Activated T-helper 9 cell treated with anti-CD3 and anti-CD28 coated beads, Interleukin-2, amount 50 U/mL, for 16 hours (primary cell): ENCODE measurements at places on chromosomes 2 and 18.

- DNase-seq: no peak
These were observed at the start of gene EMX1 for GRCh38 chr2:72917138-72917876. EMX1 (plus strand) TSS chr2:72917519; CDS start chr2:72917853, 334 bp downstream.

GRCh38 chr2:207813942-207814341, 44.2 kb upstream of the FZD5 start:
- DNase-seq: no peak

DNA sequence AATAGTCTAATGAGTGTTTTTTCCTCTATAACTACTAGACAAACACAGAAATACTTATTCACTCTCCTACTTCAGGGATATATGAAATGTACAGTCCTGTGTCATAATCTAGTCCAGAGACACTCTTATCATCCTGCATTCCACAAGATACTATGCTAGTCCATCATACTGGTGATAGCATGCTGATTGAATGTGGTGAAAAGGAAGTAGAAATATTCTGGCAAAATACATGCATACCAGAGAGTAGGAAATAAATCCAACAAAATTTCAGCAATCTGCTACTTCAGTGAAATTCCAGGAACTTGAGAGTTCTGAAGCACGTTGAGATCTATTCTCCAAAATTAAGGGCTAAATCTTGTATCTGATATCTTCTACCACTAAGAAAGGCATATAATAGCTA, 353.9 kb downstream of the PID1 start:
- DNase-seq: no peak

DNA sequence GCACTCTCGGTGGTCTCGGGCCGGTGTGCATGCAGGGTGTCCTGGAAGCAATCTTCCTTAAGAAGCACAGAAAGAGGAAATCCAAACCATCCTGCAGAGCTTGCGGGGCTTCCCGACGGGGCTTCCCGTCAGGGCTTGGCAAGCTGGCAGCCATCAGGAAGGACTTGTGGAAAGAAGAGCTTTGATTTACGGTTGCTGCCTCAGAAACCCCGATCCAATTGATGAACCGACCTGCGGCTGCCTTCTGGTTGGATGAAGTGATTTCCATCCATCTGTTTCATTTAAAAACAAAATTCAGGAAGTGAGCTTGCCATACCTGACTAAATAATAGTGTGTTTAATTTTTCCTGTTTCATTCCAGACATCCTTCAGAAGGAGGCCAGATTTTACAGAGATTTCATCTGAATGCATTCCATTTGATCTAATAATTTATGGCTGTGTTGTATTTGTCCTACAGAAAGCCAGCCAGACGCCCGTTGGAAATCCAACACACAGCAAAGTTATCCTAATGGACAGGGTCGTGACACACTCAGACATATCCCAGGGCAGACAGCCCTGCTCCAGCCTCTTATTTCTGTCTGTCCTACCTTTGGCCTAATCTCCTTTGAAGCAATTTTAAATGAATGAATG, 141.3 kb downstream of the SEPTIN10 start:
- DNase-seq: no peak

DNA sequence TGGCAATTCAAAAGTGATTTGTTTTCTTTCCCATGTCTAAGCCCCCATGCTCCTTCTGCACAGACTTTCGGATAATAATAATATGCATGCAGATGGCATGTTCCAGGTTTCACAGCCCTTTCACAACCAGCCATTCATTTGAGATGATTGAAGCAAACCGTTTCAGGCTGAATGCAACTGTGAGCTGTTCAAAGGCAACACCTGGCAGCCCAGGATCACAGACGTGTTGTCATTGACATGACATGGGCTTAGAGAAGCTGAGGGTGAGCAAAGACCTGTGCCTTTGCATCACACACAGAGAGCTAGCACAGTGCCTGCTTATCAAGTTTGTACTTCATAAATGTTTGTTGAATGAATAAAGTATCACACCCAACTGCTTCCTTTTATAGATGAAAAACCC, 12.4 kb upstream of the ERMN start:
- DNase-seq: no peak

DNA sequence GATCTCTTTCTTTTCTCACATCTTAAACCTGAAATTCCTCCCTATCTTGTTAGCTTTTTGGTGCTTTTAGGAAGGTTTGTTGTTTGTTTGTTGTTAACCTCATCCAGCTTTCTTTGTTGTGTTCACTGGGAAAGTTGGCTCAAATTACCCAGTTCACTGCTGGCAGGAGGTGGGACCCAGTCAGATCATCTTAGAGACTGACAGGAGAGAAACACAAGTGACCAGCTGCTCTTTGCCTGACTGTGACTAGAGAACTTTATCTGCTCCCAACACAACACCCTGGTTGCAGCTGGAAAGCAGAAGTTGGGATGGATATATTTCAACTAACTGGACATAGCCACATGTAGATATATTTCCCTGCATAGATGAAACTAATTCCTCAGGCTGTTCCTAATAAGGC, 10.0 kb downstream of the MAPK4 start:
- no peak for DNase-seq

DNA sequence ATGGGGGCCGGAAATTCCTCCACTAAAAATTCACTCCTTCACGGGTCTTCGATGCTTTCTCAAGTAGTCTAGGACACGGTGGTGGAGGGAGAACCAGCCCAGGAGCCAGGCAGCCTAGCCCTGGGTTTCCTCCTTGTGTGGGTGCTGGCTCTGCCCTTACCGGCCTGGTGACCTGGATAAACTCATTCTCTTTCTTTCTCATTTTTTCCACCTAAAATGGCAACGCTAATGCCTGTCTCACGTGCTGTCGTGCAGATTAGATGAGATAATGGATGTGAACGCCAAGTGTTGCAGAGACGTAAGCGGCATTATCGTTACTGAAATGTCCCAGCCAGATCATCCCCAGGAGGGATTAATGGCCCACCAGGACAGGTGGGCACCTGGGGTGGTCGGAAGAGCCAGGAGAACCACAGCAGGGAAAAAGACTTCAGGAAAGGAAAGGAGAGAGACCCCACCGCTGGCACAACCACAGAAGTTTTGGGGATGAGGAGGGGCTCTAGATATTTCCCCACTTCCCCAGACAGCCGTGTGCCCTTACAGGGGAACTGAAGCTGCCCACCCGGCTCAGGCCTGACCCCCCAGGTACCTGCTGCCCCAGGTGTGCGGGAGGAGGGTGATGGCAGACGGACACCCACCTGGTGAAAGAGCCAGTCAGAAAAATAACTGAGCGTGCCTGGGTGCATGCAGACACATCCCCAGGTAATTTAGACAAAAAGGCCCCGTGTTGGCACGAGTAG, 100.8 kb upstream of the ASAP2 start:
- no peak for DNase-seq

GRCh38 chr18:23487738-23488570, 15.4 kb upstream of the RMC1 start:
- DNase-seq: no peak

- DNase-seq: no peak
These were observed 101.2 kb downstream of the LTBP1 start for GRCh38 chr2:33047939-33048338.

- no peak for DNase-seq
These were observed 74.8 kb downstream of the WDSUB1 start for GRCh38 chr2:159211447-159212396.

- no peak for DNase-seq
These were observed 5.8 kb upstream of the PPP1CB start for GRCh38 chr2:28745876-28746275.

GRCh38 chr2:217248312-217248935, 388.6 kb upstream of the TNP1 start:
- no peak for DNase-seq

- DNase-seq: no peak
These were observed 229.4 kb upstream of the MYT1L start for GRCh38 chr2:2560374-2561015.

DNA sequence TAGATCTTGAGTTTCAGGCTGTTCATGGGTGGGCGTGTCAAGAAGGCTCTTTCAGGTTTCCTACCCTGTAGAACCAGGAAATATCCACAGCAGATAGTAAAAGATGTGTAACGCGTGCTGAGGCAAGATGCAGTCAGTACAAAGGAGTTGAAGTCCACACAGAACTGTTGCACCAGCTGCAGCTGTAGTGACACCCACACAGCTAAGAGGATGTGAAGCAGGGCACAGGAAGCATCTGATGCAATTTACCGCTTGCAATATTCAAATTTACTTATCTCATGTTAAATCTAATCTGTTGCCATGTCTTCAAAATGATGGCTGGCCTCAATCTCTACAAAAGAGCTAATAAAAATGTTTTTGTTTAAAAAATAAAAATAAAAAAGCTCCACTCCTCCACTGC, 132.8 kb downstream of the ARHGAP15 start:
- no peak for DNase-seq

- no peak for DNase-seq
These were observed 106.4 kb downstream of the POLR1A start for GRCh38 chr2:85999061-85999831.

DNA sequence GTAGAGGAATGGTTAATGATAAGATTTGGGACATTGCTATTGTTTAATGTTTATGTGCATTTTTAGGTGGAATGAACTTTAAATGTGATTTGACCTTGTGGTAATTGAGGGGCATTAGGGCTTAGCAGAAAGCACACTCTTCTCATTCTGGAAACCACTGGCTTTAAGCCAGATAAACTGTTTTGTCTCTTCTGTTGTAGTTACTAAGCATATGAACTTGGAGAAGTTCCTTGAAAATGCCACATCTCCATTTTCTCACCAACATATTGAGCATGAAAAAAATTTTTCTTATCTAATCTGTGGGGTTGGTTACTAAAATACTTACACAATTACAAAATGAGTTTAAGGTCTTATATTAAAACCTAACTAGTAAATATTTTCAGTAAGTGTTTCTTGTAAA, 70.8 kb upstream of the FSHR start:
- DNase-seq: no peak

- DNase-seq: no peak
These were observed 3.8 kb downstream of the CTIF start for GRCh38 chr18:48542513-48543181.

DNA sequence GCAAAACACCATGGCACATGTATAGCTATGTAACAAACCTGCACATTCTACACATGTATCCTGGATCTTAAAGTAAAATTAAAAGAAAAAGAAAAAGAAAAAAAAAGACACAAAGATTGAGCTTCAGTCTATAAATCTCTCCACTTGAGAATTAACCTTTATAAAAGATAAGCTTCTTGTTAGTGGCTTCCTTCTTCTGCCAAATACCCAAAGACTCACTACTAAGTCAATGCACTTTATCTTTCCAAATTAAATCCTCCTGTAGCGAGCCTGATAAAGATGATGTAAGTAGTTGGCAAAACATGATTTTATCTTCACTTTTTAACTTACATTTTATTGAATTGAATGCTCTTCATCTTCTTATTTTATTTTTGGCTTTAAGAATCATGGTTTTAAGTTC, 349.9 kb downstream of the TRIB2 start:
- DNase-seq: no peak

- DNase-seq: no peak
These were observed 1607.8 kb upstream of the PIK3C3 start for GRCh38 chr18:40347261-40347660.

GRCh38 chr2:15799432-15799827, 140.9 kb upstream of the MYCN start:
- DNase-seq: no peak

DNA sequence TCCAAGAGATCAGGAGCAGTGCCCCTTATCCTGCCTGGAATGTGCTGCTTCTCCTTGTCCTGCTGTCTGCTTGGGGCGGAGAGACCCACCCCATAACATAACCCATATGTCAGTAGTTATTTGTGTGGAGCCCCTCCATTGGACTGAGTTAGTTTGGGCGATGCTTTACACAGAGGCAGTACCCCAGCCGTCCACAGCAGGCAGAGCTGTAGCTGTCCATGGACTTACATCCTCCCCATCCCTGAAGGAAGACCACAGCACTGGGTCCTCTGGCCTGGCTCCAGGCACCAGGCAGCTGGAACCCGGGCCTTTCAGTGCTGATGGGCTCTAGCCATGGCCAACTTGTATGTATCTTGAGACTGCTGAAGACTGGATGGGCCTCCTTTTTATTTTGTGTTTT, 20.3 kb downstream of the GKN2 start:
- DNase-seq: no peak

DNA sequence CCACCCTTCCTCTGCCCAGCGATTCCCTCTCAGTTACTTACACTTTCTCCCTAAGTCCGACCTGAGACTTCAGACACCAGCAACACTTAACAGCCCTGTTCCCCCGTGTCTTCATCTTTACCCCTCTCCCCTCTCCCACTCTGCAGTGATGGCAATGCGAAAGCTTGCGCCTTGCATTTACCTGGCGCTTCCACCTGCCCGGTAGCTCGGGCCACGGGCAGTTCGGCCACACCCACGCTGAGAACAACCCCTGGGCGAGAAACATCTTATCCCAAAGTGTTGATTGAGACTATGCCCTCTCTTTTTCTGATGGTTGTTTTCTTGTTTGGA, 558 bp downstream of the DNAJC10 start:
- DNase-seq: no peak

- no peak for DNase-seq
These were observed 917 bp upstream of the PRKAG3 start for GRCh38 chr2:218832520-218832919.

- no peak for DNase-seq
These were observed 47.1 kb upstream of the SELENOI start for GRCh38 chr2:26298638-26299393.

DNA sequence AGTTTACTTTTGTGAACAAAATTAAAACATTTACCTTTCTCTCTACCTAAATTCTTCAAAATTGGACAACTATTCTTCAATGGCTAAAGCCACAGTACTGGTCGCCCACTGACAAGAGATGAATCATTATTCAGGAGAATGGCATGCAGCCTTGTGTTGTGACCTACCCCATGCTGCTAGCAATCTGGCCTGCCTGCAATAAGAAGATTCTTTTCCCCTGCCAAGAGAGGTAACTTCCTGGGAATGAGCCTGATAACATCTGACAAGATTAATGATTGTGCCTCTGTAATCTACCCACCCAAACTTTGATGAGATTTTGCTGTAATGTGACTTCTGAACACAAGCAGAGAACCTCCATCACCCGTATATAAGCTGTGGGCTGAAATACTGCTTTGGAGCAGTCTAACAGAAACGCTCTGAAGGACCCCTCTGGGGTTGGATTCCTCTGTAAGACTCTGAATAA, 47.0 kb upstream of the ST3GAL5 start:
- DNase-seq: no peak

DNA sequence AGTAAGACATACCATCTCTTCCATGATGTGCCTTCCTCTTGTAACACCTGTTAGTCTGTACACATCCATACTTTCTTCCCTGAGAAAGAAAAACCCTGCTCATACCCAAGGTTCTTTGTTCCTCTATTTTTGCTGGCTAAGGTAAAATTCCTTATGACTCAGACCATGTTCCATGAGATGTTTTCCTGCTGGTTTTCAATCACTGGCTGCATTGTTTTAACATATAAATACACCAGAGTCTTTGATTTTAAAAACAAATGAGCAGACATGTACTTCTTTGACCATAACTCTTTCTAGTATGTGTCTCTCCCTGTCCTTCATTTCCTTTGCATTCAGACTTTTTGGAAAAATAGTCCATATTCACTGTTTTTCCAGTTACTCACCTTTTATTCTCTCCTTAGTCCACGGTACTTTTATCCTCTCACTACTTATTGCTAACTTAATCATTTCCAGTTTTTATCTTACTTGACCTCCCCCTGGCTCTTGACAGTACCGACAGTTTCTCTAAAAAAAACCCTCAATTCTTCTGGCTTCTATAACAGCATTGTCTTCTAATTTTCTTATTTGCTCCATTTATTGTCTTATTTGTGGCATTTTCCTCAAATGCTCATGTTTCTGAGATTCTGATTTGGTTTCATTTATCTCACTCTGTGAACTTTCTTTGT, 4.3 kb downstream of the VAPA start:
- DNase-seq: no peak
